Ureter (tissue), 1 donor: ENCODE measurements at places on chromosomes 4 and X. TPM values are rescaled to one million over a fixed set of nuclear protein-coding genes. Genes with fewer than 3 reads are reported as not detected.

ZNF41 gene
- total RNA-seq = 15.7 TPM

HSD17B13 gene
- total RNA-seq = 0.31 TPM

HTR2C gene
- total RNA-seq = 0.75 TPM

GYPA gene
- total RNA-seq = not detected

MAGEA2 gene
- total RNA-seq = not detected

TMSB15C gene
- 1.4 TPM for total RNA-seq

SHOX gene
- total RNA-seq = not detected

OGT gene
- 225 TPM for total RNA-seq

HERC6 gene
- total RNA-seq = 10.1 TPM

COL25A1 gene
- 3.4 TPM for total RNA-seq

PDHA1 gene
- 126 TPM for total RNA-seq

CDKL2 gene
- 1.1 TPM for total RNA-seq

XAGE1B gene
- total RNA-seq = not detected

ARSH gene
- total RNA-seq = 0.52 TPM

DNA sequence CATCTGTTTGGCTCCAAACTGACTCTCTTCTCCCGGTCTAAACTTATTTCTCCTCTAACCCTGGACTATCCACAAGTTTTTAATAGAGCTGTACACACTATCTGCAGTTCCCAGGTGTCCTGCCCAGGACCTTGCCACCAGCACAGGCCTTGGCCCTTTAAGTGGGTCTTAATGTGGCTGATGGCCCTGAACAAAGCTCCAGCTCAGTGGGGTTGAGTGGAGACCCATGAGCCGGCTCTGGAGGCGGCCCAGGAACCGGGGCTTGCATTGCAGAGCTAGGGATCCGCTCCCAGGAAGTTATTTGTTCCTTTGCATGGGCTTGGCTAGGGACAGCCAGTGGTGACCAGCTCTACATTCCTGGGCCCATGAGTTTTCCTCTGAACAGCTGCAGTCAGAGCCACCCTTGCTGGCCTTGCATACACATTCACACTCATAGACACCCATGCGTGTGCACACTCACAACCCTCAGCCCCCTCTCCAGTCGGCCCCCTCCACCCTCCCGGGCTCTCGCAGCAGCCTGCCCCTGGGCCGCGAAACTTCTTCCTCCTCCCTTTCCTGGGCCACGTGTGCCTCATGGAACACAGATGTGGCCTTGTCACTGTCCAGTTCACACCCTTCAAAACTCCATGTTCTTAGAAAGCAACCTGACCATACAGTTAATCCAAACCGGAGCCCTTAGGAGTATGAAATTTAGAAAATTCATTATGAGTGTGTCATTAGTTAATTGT is 58.2 kb downstream of the GPR143 start:
- no peak for DNase-seq

- DNase-seq = no peak
Measured at GRCh38 chr4:40745285-40745984, 4.3 kb upstream of the NSUN7 start.

DNA sequence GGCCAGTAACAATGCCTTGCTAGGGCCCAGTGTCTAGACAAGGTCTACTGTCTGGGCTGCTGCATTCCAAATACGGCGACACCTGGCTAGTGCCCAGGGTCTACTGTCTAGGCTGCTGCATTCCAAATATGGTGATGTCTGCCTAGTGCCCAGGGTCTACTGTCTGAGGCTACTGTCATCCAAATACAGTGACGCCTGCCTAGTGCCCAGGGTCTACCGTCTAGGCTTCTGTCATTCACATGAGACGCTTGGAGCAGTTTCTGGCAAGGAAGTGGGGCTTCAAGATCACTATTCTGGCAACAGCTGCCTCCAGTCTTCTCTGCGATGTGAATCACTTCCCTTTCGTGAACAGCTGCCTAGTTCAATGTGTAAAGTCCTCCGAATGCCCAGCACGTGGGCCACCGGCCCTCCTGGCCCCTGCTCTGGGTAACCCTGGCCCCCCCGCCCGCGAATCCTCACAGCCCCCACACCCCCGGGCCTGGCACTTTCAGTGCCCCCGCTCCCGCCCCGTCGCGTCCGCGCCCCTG is 12.7 kb downstream of the ACOX3 start:
- DNase-seq = no peak

DNA sequence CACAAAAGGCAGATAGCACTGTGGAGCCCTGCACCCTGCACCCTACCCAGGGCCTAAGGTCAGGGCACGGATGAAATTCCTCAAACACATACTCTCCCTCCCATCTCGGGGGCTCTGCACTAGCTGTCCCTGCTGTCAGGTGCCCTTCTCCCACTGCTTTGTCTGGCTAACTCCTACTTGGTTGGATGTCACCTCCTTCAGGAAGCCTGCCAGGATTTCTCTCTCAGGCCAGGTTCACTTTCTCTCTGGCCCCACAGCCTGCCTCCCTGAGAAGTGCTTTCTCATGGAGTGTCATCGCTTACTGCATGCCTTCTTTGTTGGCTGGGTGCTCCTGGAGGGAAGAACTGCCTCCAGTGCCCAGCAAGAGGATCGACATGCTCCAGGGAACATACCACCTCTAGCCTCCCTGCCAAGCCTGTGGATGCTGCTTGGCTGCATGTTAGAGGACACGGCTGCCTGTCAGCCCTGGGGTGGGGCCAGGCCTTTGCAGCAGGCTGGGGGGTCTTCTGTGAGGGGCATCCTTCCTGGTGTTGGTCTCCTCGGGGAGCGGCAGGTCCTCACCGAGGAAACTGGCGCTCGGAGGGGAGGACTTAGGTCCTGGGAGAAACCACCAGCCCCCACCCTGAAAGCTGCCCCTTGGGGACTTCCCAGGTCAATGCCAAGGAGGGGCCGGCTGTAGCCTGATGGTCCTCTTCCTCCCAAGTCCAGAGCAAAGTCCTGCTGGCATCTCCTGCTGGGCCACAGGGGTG is 15.0 kb downstream of the ABLIM2 start:
- DNase-seq = no peak

DNA sequence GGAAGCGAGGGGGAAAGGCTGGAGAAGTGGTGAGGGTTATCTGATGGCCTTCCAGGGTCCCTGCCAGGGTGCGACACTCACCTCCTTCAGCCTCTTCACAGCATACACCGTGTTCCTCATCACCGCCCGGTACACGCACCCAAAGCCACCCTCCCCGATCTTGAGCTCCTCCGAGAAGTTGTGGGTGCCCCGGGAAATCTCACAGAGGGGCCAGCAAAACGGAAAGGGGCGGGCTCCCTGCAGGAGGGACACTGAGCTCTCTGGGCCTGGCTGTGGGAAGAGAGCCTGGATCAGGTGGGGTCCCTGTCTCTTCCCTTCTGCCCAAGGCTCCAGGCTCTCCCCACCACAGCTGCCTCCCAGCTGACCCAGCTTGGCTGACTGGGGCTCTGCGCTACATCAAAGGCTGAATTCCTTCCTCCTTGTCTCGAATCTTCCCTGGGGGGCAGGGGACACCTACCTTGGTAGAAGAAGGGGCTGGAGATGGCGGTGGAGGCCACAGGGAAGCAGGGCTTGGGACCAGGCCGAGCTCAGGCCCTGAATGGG is 1.1 kb downstream of the IRAK1 start:
- DNase-seq = no peak

DNA sequence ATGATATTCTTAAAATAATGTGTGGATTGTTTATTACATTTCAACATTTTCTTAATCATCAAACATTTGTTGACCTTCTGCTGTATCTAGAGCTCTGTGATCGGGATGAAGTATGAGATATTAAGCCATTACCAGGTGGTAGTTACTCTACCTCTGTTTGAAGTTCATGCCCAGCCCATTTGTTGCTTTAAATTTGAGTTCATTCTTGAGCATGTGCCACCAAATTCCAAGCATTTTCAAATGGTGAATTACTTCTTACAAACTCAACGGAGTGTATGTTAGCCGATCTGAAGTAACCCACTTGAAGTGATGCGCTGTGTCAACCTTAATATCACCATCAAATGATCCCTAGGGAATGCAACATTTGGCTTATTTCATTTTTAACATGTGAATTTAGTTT is 7.3 kb upstream of the DTHD1 start:
- no peak for DNase-seq

DNA sequence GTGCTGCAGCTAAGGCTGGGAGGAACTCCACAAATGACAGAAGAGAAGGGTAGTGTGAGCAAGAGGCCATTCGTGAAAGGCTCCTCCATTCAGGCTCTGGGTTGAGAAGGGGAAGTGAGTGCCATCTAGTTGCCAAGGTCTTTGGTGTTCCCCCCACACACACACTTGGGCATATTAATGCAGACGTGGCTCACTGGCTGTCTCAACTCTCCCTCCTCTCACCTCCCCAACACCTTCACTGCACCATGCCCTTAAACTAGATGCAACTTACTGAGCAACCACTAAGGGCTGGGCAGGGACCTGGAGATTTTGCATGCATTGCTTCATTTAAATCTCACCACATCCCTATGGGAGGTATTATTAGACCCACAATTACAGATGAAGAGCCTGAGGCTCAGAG is 8.7 kb downstream of the CLRN2 start:
- no peak for DNase-seq

GRCh38 chr4:24657768-24658617 is 73.6 kb upstream of the DHX15 start:
- DNase-seq = peak; percentile 60

GRCh38 chr4:124685851-124686250 is 26.7 kb downstream of the ANKRD50 start:
- DNase-seq = no peak

- DNase-seq = no peak
Measured at GRCh38 chrX:115940348-115940747, 230.2 kb upstream of the AGTR2 start.

- DNase-seq = no peak
Measured at GRCh38 chrX:40773809-40774208, 38.5 kb upstream of the MED14 start.

GRCh38 chr4:39548425-39549067 is 21.3 kb upstream of the UGDH start:
- DNase-seq = no peak

GRCh38 chrX:151153086-151153485 is 23.3 kb upstream of the GPR50 start:
- no peak for DNase-seq

GRCh38 chrX:139750390-139750789 is 42.4 kb upstream of the MCF2 start:
- no peak for DNase-seq

- no peak for DNase-seq
Measured at GRCh38 chr4:61380865-61381264, 180.7 kb downstream of the ADGRL3 start.

- DNase-seq = no peak
Measured at GRCh38 chr4:143360838-143361625, 24.4 kb downstream of the GAB1 start.

DNA sequence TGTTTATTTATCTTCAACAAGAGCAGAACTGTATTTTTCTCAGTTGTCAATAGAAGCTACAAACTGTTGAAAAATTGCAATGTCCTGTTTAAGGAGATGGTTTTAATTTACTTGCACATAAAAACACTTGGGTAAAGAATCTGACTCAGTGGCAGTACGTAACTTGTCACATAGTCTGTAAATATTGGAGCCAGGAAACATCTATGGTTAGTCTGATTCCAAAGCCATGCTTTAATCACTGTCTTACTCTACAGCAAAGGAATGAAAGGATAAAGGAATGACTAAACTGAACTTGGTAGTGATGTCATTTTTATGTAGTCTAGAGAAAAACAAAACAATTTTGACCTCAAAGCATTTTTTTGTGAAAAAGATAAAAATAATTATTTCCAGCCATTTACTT is 537.2 kb downstream of the STIM2 start:
- no peak for DNase-seq

DNA sequence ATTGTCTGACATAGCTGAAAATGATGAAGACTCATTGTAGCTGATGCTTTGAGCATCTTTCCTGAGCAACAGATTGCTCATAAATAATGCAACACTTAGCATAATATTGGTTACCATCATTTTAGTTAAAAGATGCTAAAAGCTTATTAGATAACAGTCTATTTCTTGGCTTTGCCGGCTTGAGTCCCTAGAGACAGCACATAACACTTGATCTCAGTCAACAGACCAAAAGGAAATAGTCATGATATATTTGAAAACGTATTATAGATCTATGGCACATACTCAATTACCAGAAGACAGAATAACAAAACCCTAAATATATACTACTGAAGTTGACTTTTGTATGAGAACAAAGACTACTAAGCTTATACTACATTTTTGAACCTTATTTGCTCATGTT is 846.7 kb upstream of the EPHA5 start:
- no peak for DNase-seq

- no peak for DNase-seq
Measured at GRCh38 chr4:82360298-82361177, 13.3 kb downstream of the HNRNPD start.

DNA sequence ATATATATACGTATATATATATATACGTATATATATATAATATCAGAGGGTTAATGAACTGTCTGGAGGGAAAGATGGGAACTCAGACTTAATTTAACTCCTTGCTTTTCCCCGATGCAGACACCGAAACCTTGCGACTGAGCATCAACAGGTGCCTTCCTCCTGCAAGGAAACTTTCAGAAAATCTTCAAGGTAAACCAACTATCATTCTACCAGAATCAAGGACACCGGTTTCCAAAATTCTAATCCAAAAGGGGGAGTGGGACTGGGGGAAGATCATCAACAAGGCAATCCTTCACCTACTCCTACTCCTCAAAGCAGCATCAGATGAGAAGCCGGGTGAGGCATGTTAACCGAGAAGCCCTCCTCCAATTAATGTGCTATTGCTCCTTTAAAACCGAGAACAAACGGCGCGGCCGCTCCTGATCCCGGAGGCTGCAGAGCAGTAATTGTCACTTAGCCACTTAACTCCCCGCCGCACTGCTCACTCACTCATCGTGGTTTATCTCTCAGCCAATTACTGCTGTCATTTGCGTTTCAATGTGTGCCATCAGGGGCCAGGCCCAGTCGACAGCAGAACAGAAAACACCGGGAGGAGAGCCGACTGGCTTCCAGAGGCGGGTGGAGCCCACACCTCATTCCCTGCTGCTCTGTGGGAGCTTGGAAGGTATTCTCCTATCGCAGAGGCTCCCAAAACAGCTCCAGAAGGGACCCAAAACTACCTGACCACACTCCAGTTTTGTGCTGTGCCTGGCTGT is 61.7 kb downstream of the MAML3 start:
- DNase-seq = no peak

DNA sequence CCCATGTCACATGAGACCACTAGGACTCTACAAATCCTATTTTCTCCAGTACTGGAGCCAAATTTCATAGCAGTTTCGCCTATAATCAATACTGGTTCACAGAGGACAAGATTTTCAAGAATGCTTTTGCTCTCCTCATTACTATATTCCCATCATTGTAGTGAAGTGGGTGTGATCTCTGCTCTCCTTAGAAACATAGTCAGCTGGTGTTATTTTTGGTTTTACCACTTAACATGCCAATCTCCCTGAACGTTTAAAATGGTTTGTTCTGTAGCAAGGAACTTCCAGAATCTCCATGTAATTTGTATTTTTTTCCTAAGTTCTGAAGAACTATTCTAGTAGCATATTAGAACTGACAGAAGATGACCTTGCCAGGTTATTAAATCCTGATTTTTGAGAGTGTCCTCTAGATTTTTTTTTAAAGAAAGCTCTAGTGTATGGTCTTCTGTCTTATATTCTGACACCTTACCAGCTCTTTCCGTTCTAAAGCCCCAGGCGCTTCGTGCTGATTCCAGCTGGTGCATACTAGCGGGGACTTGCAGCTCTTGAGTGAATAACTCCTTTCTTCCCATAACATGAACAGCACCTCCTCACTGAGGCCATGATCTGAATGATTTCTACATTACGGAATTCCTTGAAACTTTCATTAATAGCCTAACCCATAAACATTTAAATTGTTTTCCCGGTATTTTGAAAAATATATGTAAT is 1372.9 kb downstream of the TECRL start:
- no peak for DNase-seq
